T-helper 2 cell (primary cell): ENCODE measurements at places on chromosomes 13 and 19.

GRCh38 chr13:21445759-21446158 is 13.3 kb downstream of the ZDHHC20 start:
- DNase-seq: no peak

DNA sequence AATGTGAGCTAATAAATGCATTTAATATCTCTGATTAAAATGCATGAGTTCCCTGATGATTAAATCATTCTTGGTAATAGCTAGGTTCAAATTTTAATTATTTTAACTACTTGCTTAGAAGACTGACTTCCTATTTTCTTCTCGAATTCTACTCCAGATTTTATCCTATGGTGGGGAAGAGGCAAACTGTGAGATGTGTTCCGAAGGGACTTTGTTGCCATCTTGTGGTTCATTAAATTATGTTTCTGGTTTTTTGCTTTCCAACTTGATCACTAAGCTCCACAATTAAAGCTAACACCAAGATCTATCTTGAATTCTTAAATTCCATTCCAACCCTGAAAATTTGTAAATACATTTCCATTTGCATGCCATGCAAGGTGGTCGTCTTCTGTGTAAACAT is 538.4 kb upstream of the PCDH20 start:
- DNase-seq: no peak

- DNase-seq: no peak
Measured at GRCh38 chr19:41957838-41958366, 1.2 kb downstream of the RABAC1 start.

DNA sequence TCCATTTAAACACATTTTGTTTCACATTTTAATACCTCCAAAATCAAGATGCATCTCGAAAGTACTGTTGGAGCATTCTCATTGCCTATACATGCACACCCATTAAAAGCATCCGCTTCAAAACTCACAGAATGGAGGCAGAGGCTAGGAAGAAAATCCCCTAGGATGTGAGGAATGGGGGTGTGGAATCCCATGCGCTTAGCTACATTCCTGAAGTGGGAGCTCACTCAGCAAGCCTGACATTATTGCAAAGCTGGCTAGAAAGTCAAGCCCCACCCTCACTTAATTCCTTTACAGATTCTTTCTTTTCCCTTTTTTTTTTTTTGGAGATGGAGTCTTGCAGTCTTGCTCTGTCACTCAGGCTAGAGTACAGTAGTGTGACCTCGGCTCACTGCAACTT is 4.6 kb upstream of the FAM32A start:
- no peak for DNase-seq

DNA sequence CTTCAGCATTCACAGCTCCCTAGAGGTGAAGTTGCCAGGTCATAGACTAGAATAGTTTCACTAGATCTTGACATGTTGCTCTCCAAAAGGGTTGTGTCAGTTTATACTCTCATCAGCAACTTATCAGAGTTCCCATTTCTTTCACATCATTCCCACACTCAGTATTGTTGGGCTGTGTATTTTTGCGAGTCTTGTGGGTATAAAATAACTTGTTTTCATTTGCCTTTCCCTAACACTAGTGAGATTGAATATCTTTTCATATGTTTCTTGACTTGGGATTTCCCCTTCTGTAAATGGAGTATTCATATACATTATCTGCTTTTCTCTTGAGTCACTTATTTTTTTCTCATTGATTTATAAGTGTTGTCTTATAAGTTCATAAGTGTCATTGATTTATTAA is 55.2 kb upstream of the GPR183 start:
- DNase-seq: no peak

GRCh38 chr13:111564606-111565005 is 244.2 kb downstream of the TEX29 start:
- DNase-seq: no peak

GRCh38 chr19:19179548-19180441 is 9.7 kb upstream of the MEF2B start:
- DNase-seq: no peak

- no peak for DNase-seq
Measured at GRCh38 chr13:101736566-101736965, 284.1 kb downstream of the ITGBL1 start.

DNA sequence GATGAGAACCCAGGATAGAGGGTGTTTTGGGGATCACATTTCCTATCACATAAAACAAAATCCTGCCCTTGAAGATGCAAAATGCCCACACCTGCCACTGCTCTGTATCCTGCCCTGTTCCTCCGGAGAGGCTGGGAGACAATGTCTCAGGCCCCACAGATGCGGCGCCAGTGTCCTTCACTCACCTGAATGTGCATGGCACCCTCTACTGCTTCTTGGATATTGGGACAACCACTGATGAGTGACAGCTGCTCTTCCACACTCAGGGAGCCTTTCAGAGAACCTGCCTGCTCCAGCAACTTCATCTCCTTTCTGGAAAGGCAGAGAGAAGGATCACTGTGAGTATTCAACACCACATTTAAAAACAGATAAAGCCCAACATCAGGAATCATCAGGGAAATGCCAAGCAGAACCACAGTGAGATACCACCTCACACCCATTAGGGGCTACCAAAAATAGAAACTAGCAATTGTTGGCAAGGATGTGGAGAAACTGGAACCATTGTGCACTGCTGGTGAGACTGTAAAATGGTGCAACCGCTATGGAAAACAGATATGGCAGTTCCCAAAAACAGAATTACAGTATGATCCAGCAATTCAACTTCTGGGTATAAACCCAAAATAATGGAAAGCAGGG is 36.4 kb downstream of the CRYL1 start:
- no peak for DNase-seq

GRCh38 chr19:33988601-33989000 is 183.7 kb upstream of the LSM14A start:
- no peak for DNase-seq

DNA sequence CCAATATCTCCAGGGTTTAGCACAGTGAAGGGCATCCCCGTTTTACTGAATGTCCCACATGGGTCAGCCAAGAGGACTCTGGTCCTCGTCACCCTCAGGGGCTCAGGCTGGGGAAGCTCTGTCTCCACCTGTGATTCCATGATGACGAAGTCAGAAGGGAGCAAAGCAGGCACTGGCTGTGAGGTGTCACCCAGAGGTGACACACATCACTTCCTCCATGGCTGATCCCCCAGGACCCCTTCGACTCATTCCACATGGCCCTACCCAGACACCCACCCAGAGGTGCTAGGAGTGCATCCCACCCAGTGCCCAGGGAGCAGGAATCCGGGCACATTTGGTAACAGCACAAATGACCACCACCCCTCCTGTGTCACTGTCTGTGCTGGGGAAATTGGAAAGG is 145.2 kb upstream of the VSTM2B start:
- no peak for DNase-seq

DNA sequence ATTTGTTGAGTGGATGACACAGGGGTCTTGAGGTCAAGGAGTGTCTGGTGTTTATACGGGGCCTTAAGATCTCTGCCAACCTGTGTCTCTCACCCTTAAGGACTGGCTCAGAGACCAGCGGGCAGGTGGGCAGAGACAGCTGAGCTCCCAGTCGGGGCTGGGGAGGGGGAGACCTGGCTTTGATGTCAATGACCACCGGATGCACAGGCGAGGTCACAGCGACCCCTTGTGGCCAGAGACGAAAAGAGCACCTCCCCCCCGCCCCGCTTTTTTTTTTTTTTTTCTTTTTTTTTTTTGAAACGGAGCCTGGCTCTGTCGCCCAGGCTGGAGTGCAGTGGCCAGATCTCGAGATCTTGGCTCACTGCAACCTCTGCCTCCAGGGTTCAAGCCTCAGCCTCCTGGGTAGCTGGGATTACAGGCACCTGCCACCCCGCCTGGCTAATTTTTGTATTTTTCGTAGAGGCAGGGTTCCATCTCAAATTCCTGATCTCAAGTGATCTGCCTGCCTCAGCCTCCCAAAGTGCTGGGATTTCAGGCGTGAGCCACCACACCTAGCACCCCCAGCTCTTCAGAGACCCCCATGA is 12.1 kb upstream of the KLK14 start:
- DNase-seq: no peak

DNA sequence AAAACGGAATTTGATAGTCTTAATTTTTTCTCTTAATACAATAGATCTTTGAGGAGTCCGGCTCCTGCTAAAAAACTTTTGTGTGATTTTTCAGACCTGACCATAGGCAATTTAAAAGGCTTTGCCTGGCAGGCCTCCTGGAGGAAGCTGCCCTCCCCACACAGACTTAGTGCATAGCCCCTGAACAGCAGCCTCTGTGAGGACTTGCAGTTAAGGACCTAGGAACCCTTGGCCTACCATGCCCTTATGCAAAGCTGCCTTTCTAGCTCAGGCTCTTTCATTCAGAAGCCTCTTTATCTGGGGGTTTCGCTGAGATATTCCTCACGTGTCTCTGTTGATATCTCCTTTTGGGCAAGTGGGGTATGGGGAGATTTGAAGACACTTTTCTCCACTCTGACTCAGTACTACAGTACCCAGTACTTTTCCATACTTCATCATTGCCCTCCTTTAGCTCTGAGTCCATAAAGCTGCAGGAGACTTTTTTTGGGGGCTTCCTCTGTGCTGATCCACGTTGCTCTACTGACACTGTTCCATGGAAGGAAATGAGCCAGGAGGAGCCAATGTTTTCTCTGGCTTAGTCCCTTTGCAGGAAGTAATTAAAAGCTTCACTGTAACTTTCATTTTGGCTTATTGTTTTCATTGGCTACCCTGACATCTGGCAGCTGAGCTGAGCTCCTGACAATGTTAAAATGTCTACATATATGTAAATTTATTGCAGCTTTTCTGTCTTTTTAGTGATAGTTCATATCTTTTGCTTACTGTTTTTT is 283.1 kb downstream of the TDRD3 start:
- no peak for DNase-seq

DNA sequence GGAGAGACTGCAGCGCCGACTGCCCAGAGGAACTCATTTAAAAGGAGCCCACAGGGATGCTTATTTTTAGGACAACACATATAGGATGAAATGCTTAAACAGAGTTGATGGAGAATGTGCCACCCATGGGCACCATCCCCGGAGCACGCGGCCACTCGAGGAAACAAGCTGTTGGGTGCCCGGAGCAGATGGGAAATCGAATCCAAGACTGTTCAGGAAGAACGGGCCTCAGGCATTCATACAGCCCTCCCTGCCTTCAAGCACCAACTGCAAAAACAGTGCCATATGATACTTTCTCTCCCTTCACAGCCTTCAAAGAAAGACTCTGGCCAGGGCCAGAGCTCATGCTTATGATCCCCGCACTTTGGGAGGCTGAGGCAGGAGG is 40.2 kb downstream of the RAB20 start:
- no peak for DNase-seq

GRCh38 chr19:39236527-39236926 is 8.3 kb downstream of the IFNL3 start:
- DNase-seq: peak; percentile 24

DNA sequence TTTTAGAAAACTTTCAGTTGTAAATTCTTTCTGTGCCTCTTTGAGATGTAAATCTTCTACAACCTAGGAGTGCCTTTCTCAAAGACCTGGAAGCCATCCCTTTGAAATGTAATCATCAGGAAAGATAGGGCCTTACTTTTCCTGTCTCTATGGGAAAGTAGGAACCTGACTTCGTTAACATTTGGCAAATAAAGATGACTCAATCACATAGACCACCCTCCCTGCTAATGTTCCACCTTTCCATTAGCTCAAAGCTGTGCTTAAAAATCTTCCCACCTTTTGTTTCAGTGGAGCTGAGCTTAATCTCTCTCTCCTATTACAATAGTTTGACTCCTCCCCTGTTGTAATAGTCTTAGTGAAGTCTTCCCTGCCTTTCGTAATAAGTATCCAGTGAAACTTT is 247.7 kb downstream of the OLFM4 start:
- no peak for DNase-seq

- no peak for DNase-seq
Measured at GRCh38 chr19:19297759-19298158, 22.6 kb downstream of the SUGP1 start.

DNA sequence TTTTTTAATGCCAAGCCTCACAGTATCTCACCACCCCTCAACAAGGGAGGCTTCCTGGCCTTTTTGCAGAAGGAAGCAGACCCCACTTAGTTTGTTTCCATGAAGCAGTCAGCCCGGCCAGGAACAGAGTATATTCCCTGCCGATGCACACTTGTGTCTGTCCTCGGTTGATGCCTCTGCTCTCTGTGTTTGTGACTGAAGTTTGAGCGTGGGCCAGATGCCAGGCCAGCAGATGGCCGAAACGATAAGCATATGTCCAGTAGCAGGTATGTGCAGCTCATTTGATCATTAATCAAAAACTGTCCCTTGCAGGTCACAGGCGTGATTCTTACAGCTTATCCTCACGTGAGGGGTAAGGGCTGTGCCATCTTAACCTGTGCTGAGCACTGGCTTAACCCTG is 144.0 kb downstream of the IRS2 start:
- no peak for DNase-seq

GRCh38 chr19:45820413-45821102 is 5.5 kb upstream of the RSPH6A start:
- DNase-seq: no peak

DNA sequence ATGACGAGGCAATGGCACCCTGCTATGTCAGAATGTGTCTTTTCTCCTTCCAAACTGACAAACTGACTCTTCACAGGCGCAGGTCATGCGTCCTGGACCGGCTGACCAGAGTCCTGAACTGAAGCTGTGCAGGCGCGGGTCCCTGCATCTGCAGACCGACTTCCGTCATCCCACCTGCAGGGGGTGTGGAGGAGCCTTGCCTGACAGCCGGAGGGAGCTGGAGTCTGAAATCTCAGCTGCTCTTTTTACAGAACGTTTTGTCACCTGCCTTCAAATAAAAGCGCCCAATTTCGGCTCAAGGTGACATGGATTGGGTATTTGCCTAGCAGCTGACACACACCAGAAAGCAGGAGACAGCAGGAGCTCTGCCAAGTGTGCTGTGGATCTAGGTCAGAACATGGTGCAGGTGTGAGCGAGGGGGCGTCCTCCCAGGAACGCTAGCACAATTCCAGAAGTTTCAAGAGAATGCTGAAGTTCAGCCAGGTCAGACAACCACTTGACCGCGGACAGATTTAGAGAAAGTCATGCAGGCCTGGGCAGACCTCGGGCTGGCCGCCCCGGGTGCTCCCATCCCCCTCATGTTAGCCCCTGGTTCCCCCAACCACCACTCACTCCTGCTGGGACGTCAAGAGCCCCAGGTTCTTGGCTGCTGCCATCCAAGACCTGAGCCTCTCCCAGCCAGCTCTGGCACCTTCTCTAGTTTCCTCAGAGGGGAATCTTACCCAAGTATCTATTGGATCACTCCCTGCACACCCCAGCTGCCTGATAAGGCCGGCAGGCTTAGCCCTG is 32.8 kb downstream of the ELL start:
- no peak for DNase-seq

GRCh38 chr13:23510979-23511735 is 59.1 kb upstream of the TNFRSF19 start:
- DNase-seq: no peak

- DNase-seq: no peak
Measured at GRCh38 chr19:40954573-40954972, 36.5 kb upstream of the CYP2B6 start.

- no peak for DNase-seq
Measured at GRCh38 chr13:24288870-24289269, 20.5 kb upstream of the C1QTNF9 start.

DNA sequence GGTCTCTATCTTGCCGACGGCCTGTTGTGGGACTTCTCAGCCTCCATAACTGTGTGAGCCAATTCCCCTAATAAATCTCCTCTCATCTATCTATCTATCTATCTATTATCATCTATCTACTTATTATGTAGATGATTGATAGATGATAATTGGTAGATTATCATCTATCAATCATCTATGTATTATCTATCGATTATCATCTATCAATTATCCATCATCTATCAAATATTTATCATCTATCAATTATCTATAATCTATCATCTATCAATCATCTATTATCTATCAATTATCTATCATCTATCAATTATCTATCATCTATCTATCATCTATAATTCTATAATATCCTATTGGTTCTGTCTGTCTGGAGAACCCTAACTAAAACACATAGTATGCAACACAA is 33.5 kb downstream of the CYSLTR2 start:
- DNase-seq: no peak
